ENCODE measurements at places on chromosomes 6 and 20.

- peak; percentile 51 for DNase-seq
These were observed 42.1 kb downstream of the SMAP1 start for GRCh38 chr6:70709826-70710225.

- peak; percentile 94 for DNase-seq
These were observed 242.8 kb upstream of the TCF21 start for GRCh38 chr6:133645966-133646740.

DNA sequence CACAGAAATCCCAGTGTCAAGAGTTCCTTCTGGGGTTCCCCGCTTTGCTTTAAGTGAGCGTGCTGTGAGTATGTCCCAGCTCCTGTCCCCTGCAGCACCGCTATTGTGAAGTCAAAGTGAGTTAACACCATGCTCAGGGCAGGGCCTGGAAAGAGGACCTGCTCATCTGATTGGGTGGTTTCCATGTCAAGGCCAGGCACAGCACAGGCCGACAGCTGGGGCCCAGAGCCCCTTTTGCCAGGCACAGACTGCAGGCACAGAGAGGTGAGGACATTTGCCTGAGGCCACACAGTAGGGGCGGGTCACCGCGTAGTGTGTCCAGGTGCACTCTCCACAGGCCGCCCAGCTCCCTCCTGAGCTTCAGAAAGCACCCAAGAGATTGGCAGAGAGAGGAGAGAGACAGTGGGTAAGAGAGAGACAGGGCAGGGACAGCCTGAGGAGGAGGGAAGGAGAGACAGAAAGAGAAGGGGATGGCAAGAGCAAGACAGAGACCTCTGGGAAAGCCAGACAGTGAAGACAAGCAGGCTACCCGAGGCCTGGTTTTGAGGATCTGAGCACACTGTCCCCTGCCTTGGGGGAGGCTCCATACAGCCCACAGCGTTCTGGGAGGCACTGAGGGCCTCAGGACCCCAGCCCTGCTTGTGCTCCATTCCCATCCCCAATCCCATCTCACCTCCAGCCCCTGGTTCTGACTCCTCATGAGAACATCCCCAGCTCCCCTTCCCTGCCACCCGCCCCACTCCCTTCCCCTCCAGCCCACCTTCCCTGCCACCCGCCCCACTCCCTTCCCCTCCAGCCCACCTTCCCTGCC, 6.5 kb upstream of the BPIFB1 start:
- no peak for DNase-seq

DNA sequence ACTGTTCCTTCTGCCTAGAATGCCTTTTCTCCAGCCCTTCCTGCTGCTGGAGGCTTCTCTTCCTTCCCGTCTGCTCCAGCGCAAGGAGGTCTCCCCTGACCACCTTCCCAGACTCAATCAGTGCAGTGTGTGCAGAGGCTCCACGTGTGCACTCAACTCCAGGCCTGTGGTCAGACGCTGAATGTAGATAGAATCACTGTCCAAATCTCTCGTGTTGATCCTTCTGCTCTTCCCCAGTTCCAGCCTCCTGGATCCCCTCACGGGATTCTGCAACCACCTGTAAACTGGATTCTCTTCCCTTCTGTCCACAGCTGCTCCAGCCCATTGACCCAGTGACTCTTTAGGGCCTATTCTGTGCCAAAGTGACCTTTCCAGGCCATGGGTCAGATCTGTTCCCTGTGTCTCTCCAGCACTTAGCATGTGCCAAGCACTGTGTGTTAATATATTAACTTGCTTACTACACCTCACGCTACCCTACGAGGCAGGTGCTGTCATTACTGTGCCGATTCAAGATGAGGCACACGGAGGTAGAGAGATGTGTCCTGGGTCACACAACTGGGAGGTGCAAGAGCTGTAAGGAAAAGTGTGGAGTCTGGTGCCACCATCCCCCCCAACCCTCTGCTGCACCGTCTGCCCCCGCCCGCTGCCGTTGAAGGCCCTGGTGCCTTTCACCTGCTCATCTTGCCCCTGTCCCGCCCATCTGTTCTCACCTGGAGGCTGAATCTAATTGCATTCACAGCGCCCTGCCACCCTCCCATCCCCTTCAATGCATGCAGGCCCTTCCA, 112.2 kb downstream of the SULF2 start:
- no peak for DNase-seq

- peak; percentile 38 for DNase-seq
These were observed 58.0 kb downstream of the DTD1 start for GRCh38 chr20:18645851-18646250.

- peak; percentile 75 for DNase-seq
These were observed 148.1 kb downstream of the ZDHHC14 start for GRCh38 chr6:157528931-157529653.

DNA sequence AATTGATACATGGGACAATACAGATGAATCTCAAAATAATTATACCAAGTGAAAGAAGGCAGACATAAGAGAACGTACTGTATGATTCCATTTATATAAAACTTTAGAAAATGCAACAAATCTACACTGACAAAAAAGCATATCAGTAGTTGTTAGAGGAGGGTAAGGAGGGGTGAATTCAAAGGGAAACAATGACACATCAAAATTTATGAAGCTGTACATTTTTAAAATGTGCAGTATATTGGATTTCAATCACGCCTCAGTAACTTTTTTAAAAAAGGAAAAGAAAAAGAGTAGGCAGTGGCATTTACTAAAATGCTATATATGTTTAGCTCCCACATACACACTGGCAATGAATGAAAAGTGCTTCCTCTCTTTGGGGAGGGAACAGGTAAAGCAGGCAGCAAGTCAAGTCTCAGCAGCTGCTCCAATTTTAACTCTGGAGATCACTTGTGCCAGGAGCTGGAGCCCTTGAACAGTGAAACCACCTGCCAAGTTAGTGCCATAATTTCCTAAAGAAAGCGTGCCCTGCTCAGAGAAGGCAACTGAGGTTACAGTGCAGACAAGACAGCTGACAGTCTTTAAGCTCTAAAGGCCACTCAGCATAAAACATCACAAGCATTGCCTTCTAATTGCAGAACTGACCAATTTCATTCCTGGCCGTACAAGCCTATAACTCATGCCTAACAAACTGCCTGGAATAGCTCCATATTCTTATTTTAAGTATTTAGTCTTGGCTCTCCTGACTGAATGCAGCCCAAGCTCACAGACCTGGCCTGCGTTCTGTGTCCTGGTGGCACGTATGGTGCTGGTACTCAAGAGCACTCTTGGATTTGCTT, 10.9 kb downstream of the FKBP1A start:
- no peak for DNase-seq

- DNase-seq = no peak
These were observed 52.8 kb upstream of the MPC1 start for GRCh38 chr6:166435574-166435973.

DNA sequence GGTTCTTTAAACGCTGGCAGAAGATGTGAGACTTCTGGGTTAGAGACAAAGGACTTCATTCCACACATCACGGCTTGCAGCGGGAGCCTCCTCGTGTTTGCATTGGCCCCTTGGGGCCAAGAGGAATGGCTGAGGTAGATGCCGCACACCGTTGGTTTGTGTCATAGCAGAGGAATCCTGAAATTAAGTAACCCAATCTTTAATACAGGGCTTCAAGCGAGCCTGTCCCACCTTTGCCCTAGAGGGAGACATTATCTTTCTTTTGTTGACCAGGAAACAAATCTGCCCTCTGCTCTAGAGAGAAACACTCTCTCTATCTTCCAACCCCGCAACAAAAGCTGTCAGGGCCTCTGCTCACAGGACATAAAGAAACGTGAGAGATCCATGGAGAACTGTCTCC, 277.5 kb upstream of the ZFP64 start:
- no peak for DNase-seq

DNA sequence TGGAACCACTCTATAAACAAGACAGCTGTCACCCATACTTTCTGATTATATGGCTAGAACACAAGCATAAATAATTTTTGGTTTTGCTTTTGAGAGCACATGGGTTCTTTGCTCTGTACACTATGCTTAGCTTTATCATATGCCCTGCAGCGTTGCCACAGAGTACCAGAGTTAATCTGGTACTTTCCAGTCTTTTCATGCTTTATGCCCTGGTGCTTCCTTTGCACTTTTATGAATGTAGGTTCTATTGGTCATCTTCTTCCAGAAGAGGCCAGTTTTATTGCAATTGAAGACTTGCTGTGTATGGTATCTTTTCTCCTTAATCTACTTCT, 20.8 kb downstream of the SHLD1 start:
- DNase-seq = no peak

All from astrocyte of the hippocampus (primary cell).